Upper lobe of left lung (tissue), 6 donors: ENCODE measurements at places on chromosomes 2 and 18. TPM values are rescaled to one million over a fixed set of nuclear protein-coding genes. Genes with fewer than 3 reads are reported as not detected.

The NR4A2 gene
- total RNA-seq: 10.5 TPM

The WDR35 gene
- 16.5 TPM for total RNA-seq

The FTCDNL1 gene
- total RNA-seq: 3.1 TPM

The DAW1 gene
- 0.66 TPM for total RNA-seq

The STAT4 gene
- 3.6 TPM for total RNA-seq

The KCNF1 gene
- 0.15 TPM for total RNA-seq

The CABYR gene
- 0.51 TPM for total RNA-seq

The FABP1 gene
- 1.0 TPM for total RNA-seq

The MEP1B gene
- total RNA-seq: not detected

The MCM6 gene
- total RNA-seq: 8.2 TPM

The FAP gene
- total RNA-seq: 1.2 TPM

The MAP3K19 gene
- 3.2 TPM for total RNA-seq

The OXER1 gene
- total RNA-seq: 0.22 TPM

The GNAL gene
- total RNA-seq: 2.4 TPM

The ZNG1B gene
- total RNA-seq: 32.9 TPM

The PJVK gene
- total RNA-seq: not detected

The RNF103 gene
- total RNA-seq: 20.1 TPM

The RAB27B gene
- 23.4 TPM for total RNA-seq

The AAK1 gene
- total RNA-seq: 105 TPM

The NAPG gene
- total RNA-seq: 34.7 TPM

The SLC14A1 gene
- total RNA-seq: 7.0 TPM

The MYO7B gene
- total RNA-seq: 4.2 TPM

The CD8A gene
- 5.3 TPM for total RNA-seq

The SERPINB3 gene
- not detected for total RNA-seq

The CHPF gene
- total RNA-seq: 41.9 TPM
